Amniotic epithelial cell (primary cell): ENCODE measurements at places on chromosomes 6 and 20.

DNA sequence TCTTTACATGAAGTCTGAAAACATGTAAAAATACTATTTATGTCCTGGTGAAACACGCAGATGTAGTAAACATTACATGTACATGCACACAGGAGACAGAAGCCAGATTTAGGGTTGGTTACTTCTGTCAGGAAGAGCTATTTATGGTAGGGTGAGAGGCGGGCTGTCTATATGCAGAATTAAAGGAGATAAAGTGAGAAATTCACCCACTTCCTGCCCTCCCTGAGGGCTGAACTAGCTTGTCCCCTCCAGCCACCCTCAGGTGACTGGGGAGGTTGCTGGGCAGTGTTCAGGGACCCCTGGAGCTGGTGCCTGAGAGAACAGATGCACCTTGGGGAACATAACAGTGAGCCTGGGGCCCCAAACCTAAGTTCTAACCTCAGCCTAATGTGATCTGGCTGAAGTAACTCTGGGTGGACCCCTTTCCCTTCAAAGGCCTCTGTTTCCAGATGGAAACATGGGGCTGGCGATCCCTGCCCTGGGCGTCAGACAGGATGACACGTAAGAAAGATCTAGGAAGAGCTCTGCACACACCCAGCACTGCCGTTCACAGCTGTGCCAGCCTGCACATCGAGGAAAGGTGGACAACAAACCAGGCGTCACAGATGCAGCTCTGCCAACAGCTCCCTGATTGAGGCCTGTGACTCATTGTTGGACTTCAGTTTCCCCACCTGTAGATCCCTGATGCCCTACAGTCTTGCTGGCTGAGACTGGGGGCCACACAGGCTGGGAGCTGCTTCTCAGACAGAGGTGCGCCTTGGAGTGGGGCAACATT, 1.3 kb downstream of the PI16 start:
- DNase-seq: peak; percentile 50

DNA sequence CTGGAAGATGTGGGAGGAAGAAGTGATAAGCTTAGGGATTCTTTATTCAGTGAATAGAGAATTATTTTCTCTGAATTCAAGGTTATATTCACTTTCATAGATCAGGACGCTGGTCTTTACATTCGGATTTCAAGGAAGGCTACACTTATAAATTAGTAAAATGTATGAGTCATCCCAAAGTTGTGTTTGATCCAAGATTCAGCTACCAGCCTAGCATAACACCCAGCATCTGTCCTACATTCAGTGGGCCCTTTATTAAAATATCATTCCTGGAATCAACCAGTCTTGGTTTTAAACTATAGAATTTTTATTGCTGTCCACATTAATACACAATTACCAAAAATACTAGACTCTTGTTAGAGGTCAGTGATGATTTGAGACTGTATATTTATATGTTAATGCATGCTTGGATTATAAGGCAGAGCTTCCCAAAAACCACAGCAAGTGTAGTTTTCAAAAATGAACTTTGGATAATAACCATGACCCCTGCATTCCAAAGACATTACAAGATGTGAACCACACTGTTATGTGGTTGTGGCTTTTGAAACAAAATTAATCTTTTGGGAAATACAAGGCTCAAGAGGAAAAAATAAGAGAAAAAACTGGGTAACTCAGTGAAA, 210.7 kb upstream of the CNR1 start:
- DNase-seq: peak; percentile 64

DNA sequence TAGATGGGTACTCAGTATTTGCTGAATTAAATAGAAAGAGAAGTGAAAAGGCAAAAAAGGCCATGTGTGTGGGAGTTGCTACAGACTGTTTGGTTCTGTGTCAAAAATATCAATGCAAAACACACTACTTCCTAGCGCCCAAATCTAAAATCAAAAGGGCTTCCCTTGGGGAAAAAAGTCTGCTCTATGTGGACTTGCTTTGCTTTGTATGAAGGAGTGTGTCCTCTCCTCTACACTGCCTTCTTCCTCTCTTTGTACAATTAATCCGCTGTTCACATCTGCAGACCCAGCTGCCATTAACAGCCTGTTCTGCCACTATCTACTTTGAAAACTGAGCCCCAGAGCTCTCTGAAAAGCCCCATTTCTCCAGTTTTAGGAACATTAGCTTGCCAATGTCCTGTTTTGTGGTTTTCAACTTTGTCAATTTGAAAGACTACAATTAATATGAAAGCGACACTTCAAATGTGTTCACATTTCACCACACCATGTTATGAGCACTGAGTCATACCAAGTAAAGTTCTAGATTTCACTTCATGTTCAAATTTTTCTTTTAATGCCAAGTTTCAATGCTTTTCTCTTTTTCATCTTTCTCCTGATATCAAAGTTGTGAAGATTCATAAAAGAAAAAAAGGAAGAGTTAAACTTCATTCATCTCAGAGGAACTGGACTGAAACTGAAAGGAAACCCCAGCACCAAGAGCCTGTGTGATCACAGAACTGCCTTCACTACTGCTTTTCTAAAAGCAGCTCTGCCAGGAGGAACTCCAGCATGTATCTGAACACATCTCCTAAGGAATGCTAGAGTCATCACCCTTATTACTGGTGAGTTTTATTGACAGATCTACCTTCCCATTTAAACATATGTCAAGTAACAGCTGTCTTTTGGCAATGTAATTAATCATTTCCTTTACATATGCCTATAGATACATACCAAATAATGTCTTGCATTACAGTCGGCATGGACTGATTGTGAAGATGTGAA, 102.6 kb downstream of the KIF13A start:
- peak; percentile 25 for DNase-seq

DNA sequence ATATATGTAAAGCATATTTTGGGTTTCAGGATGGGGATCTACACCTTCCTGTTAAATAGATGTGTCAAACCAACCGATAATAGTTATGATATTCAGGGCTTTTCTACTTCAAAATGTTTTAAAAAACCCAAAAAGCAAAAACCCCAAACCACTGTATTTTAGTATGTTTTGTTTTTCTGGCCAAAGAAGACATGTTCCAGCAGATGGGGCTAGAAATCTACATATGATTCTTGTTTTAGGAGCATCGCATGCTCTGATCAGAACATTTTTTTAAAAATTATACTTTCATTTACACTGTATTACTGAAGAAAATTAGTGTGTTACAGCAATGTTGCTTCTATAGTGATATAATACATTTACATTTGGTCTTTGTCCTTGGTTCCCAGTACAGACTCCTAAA, 11.0 kb downstream of the RMND1 start:
- DNase-seq: peak; percentile 47

DNA sequence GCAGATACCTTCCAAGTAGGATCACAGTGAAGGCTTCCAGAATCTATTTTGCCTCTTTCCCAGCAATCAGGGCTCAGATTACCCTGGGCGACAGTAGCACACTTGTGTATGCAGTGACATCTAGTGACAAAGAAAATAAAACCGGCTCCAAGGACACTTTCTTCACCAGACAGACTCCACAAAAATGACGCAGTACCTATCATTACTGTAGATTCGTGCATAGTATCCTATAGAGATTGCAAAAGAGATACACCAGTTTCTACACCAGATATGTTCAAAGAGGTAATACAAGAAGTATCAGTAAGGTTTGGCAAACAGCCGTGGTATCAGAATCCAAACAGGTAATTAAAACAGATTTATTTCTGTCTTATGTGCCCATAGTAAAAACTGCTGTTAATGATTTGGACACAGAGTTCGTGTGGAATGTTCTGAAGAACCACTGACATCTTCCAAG, 600.4 kb upstream of the JAG1 start:
- DNase-seq: peak; percentile 27

DNA sequence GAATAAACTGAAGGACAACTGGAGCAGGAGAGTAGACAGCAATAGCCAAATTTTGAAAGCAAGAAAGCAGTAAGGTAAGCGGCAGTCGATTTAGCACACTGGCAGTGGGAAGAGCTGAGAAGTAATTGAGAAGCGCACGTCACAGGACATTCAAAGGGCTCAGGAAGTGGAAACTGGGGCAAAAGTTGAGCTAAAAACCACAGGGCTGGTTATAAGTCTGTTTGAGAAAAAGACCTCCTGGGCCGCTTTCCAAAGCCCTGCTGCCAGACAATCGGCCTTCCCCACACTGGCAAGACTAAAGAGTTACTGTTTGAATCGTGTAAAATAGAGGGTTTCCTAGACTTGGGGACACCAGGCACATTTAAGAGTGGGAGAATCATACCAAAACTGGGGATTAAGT, 161.4 kb downstream of the DNAH8 start:
- no peak for DNase-seq

DNA sequence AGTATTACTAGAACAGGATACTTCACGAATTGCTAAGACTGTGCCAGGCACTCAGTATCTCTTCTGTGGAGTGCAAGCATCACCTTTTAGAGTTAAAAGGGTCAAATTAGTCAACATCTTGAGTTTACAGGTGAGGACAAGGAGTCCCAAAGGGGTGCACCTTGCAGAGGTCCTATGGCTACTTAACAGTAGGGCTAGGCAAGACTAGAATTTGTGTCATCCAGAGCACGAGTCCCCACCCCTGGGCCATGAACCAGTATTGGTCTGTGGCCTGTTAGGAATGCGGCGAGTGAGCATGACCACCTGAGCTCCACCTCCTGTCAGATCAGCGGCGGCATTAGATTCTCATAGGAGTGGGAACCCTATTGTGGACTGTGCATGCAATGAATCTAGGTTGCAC, 10.5 kb upstream of the DSTN start:
- DNase-seq: no peak

GRCh38 chr6:161198783-161199460, 74.9 kb downstream of the AGPAT4 start:
- no peak for DNase-seq

DNA sequence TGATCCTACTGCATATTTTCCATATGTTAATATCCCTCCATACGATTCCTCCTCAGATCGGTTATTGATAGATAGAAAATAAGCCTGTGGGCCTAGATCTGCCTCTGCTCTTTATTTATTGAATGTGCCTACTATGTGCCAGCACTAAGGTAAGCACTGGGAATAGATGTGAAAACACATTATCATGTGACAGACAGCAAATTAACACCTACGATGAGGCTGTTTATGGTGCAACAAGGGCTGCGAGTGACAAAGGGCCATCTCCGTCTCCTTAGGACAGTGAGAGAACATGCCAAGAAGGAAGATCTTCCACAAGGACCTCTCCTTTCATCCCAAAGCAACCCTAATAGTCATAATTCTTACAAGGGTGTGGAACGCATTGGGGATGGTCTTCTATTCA, 90.5 kb downstream of the MYB start:
- DNase-seq: no peak

DNA sequence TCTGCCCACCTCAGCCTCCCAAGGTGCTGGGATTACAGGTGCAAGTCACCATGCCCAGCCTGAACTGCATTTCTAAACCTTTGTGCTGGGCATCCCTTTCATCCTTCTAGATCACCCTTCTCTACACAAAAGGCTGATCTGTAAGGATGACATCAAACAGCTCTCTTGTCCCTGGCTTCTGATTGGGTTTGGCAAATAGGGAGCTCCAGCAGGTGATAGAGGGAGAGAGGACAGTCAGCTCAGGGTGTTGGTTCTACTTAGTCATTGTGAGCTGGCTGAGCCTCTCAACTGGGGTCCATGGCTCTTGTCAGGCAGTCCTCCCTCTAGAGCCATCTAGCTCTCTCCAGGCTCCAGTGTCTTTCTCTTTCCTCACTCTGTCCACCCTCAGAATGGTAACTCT, 237.6 kb upstream of the JARID2 start:
- no peak for DNase-seq

GRCh38 chr20:32563311-32564272, 21.5 kb downstream of the NOL4L start:
- no peak for DNase-seq

DNA sequence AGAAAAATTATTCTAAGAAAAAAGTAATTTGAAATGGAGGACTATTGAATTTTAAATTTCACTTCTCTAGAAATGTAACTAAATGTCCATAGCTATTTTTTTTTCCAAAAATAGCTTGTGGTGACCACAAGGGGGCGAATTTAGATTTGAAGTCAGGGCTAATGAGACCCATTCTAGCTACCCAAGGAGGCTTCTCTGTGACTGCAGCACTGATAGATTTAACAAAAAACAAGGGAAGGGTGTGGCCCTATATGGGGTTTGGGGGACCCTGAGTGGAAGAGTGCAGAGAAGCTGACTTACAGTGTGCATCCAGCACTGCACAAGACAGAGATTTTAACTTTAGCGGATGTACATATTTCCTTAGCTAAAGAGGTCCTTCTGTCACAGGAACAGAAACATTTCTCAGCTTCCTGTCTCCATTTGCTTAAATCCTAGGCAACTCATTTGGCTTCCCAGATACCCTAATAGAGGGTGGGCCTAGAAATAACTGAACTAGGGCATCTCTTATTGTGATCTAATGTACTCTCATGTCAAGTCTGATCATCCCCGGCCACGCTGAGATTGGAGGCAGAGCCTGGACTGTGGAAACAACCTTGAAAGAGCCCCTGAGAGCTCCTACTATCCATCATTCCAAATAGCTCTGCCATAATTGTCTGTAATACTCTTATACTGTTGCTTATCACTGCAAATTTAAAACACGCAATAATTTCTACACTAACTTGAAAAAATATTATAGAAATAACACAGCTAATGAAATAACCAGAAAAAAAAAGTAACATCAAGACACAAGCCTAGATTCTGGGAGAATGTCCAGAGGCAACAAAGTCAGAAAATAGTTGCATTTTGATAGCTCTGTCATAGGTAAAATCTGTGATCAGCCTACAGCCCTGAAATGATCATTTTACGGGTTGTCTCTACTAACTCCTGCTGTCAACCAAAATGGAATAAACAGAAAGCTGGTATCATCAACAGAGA, 93.6 kb downstream of the SNAP91 start:
- DNase-seq: peak; percentile 36

- DNase-seq: peak; percentile 87
Measured at GRCh38 chr6:127051571-127052260, 66.8 kb upstream of the RSPO3 start.

DNA sequence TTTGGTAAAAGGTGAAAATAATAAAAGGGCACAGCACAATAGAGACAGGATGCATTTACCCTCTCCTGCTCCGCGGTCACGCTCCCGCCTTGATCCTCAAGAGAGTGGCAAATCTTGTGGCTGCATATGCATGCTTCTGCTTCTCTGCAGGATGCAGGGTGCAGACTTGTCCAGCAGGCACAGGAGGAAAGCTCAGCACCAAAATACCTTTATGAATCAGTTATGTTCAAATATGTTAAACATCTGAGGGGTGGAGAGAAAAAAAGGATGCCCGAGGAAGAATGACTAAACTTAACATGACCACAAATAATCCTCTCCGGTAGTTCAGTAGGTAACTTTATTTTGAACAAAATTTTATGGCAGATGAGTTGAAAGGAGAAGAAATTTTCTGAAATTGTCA, 366.1 kb upstream of the SOX4 start:
- peak; percentile 16 for DNase-seq

DNA sequence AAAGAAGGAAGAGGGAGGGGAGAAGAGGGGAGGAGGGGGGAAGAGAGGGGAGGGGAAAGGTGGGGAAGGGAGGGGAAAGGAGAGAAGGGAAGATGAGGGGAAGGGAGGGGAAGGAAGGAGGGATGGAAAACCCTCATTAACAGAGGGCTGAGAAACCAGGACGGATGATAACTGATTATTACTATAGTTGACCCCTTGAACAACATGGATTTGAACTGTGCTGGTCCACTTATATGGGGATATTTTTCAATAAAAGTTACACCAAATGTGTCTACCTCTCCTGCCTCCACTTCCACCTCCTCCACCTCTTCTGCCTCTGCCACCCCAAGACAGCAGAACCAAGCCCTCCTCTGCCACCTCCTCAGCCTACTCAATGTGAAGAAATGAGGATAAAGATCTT, 184.1 kb upstream of the ARID1B start:
- no peak for DNase-seq

- no peak for DNase-seq
Measured at GRCh38 chr6:111689946-111690345, 84.3 kb upstream of the TRAF3IP2 start.

GRCh38 chr6:958488-958887, 265.5 kb upstream of the EXOC2 start:
- peak; percentile 57 for DNase-seq
